ENCODE measurements at places on chromosomes 2 and 18. TPM values are rescaled to one million over a fixed set of nuclear protein-coding genes. Genes with fewer than 3 reads are reported as not detected.

- DNase-seq, result no peak
These were observed 428.4 kb downstream of the TGIF1 start for GRCh38 chr18:3878401-3878800.

DNA sequence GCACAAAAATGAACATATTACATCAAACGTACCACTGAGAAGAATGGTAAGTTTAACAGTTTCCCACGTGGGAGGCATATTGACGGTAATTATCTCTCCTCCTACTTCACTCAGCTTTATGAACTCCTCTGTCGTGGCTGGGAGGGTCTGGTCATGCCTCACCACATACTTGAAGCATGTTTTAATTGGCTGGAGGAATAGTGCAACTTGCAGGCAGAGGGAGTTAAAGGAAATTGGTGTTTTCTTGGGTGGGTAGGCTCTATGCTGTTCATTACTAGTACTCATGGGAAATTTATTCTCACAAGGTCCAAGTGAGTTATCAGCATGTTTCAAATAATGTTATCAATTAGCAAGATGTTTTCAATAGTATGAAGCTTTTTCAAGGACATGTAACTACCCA, 767.0 kb downstream of the PLCL1 start:
- no peak for DNase-seq

GRCh38 chr18:13562494-13563029, 163.8 kb downstream of the FAM210A start:
- DNase-seq, result peak; percentile 53

GRCh38 chr2:177832611-177833433, 239.8 kb downstream of the PDE11A start:
- DNase-seq, result no peak

DNA sequence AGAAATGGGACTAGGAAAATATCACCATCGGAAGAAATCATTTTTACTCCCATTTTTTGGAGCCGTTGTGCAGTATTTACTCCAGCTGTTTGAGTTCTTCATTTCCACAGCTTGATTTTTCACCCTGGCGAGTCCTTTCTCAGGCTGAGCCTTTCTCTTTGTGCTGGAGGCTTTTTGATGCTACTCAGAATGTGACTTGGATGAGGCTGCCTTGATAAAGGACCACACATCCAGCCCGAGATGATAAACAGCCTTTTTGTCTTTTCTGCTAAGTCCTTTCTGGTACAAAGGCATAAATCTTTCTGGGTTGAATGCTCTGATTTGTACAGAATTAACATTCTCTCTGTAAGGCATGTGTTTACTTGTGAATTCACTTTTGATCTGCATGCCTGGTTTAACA, 17.6 kb upstream of the CTDP1 start:
- DNase-seq, result no peak

GRCh38 chr2:241211276-241211675, 22.8 kb downstream of the ANO7 start:
- DNase-seq, result no peak

GRCh38 chr2:231604101-231604684, 11.5 kb downstream of the TEX44 start:
- no peak for DNase-seq

DNA sequence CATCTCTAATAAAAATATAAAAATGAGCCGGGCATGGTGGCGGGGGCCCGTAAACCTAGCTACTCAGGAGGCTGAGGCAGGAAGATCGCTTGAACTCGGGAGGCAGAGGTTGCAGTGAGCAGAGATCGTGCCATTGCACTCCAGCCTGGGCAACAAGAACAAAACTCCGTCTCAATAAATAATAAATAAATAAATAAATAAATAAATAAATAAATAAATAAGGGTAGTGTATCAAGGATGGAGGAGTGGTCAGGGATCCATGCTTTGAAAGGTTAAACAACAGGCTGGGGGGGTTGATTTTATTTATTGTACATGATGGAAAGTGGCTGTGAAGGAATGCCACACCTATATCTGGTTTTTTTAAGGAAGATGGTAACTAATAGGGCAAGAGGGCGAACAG, 63.2 kb downstream of the AP1S3 start:
- no peak for DNase-seq

GRCh38 chr2:123438251-123438650, 586.8 kb upstream of the CNTNAP5 start:
- DNase-seq, result no peak

DNA sequence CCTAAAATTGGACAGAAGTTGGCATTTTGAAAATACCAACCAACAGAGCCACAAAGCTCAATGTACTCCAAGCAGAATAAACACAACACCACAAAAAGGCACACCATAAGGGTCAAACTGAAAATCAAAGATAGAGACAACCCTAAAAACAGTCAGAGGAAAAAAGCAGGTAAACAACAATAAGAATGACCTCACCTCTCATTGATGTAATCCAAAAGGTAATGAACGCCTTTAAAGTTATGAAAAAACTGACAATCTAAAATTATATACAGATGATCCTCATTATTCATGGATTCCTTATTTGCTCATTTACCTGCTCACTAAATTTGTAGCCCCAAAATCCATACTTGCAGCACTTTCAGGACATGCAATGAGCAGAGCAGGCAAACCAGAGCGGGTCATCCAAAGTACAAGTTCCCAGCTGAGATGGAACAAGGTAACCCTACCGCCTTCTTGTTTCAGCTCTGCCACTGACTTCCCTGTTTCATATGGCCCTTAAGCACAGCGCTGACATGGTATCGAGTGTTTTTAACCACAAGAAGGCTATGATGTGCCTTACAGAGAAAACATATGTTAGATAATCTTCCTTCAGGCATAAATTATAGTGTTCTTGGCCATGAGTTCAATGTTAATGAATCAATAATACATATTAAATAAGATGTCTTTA, 17.0 kb downstream of the RTN4 start:
- no peak for DNase-seq

- no peak for DNase-seq
These were observed 6.4 kb upstream of the PROC start for GRCh38 chr2:127411653-127412369.

GRCh38 chr18:78818961-78819360, 160.7 kb upstream of the SALL3 start:
- DNase-seq, result no peak

GRCh38 chr2:219045937-219046550, 4.7 kb upstream of the CFAP65 start:
- no peak for DNase-seq

DNA sequence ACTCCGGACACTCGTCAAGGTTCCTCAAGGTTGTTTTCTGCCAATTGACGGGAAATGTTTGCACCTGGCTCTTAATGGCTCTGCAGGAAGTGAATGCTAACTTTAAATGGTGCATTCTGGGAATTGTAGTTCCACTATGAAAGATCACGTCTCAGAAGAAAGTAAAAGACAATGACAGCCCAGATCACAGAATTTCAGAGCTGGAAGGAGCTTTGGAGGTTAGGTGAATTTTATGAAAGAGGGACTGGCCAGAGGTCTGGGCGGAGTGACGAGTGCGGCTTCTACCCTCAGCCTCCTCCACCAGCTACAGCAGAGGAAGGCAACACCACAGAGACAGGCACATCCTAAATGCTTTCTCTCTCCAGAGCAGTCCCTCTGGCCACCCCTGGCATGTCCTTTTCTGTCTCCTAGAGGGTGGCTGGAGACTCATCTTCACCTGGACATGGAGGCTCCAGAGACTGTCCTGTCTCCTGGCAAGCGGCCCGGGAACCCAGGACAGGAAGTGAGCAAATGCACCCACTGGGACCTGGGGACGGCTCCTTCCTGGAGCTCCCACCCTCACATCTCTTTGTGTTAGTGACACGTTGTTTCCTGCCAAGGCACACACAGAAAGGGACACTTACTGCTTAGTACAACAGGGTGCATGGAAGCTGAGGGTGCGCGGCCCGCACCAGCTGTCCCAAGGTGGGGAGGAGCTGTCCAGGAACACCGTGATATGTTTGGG, 19.4 kb downstream of the THAP4 start:
- peak; percentile 31 for DNase-seq

DNA sequence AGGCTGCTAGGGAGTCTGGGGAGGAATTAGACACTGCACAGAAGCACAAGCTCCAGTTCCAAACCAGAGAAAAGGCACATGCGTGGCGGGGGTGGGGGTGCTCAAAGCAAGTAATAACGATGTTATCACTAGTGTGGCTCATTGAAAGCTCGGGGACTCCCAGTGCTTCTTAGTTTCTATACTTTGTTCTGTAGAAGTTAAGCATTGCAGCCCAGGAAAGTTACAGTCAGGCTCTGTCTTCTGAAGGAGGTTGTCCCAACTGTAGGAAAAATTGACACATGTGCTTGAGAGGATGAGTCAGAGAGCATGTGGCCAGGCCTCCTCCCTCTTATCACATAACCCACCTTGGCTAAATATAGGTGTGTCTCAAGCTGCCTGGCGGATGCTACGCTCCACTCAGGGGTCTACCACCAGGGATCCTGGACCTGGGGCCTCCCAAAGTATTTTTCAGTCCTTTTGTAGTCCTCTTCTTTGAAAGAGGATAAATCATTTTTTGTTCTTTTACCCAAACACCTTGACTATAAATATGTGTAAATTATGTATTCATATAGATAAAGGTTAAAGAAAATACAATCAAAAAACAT, 3.8 kb downstream of the GALNT5 start:
- DNase-seq, result peak; percentile 12

GRCh38 chr2:19810637-19811036, 91.1 kb downstream of the TTC32 start:
- DNase-seq, result no peak

- no peak for DNase-seq
These were observed 2.4 kb downstream of the CYP27C1 start for GRCh38 chr2:127217470-127218325.

GRCh38 chr2:207698301-207698700, 13.1 kb upstream of the CCNYL1 start:
- no peak for DNase-seq

- DNase-seq, result no peak
These were observed 261.4 kb downstream of the TWIST2 start for GRCh38 chr2:239109041-239109927.

GRCh38 chr2:54500404-54501205, 44.5 kb downstream of the SPTBN1 start:
- no peak for DNase-seq

DNA sequence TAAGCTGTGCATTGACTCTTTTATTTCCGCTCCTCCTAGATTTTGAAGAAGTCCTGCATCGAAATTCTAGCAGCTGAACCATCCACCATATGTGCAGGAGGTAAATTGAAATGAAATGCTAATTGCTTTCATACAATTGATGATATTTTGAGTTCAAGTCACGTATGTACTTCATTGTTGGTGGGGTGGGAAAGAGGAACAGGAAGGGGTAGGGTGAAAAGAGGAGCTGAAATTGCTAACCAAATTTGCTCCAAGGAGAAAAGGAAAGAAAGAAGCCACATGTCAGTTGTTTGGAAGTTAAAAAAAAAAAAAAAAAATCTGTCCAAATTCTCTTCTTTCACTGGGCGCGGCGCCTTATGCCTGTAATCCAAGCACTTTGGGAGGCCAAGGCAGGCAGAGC, 77.8 kb downstream of the ANTXR1 start:
- no peak for DNase-seq

DNA sequence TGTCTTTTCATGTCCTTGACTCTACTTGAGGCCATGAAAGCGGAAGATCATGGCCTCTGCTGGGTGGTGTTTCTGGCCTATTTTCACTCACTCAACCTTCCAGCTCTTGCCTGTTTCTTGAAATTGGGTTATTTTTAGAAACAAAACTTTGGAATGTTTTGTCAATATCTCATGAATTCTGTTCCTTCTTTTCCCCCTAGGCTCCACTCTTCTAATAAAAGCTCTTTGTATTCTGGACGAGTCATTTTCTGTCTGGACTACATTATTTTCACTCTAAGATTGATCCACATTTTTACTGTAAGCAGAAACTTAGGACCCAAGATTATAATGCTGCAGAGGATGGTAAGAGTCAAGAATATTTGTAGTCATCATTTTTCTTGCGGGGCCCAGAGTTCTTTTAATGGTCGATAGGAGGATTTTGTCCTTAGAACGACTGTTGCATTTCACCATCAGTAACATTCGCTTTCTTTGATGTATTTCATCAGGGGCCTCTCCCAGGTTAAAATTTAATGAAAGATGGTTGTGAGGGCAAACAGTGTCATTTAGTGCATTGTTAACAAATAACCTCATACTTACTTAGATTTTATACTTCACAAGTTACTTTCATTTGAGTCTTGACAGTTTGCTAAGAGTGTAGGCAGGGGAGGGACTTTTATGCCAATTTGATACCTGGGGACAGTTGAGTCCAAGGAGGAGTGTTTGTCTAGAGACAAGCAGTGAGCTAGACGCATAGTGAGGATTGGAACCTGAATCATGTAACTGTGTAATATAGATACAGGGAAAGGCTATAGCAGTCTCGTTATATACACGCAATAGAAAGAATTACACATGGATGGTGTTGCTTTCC, 64.6 kb downstream of the TRPM8 start:
- no peak for DNase-seq

DNA sequence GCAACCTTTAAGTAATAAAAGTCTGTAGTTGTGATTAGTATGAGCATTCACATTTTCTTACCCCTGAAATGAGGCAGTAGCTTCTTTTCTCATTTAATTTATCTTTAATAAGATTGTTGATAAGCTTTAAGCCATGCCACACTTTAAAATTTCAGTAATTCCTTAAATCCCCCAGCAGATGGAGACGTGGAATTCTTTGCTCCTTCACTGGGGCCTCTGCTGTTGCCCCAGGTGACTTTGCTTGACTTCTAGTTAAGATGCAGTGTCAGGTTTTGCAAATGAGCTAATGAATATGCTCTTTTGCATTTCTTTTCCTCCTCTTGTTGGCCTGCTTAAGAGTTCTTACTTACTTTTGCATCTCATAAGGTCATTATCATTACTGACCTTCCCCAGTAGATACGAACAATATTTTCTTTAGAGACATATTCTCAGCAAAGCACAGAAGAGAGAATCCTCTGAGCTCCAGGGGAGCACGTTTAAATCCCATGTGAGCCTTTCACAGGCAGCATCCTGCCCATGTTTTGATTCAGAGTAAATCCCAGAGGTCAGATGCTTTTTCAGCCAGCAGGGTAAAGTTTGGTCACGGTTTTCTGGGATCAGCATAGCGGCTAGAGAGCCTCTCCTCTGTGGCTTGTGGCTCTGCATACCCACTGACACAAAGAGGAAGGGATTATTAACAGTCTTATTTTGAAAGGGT, 222.9 kb downstream of the PTPRM start:
- DNase-seq, result no peak

- DNase-seq, result no peak
These were observed 31.2 kb upstream of the MAL start for GRCh38 chr2:94994063-94994913.

GRCh38 chr2:19357402-19358241, 801 bp downstream of the OSR1 start:
- DNase-seq, result no peak

GRCh38 chr18:2979129-2979528, 33.8 kb downstream of the LPIN2 start:
- DNase-seq, result no peak

Gene CXCR4
- total RNA-seq, result 83.3 TPM

Gene RMC1
- total RNA-seq, result 56.3 TPM

Gene PRADC1
- 18.6 TPM for total RNA-seq

Gene FHOD3
- not detected for total RNA-seq

Gene BMP10
- not detected for total RNA-seq

Gene RBMS1
- total RNA-seq, result 35.4 TPM

Gene ARID5A
- total RNA-seq, result 233 TPM

Gene DSEL
- total RNA-seq, result 0.03 TPM

Gene FMNL2
- total RNA-seq, result 16.1 TPM

Gene PROM2
- total RNA-seq, result 0.37 TPM

Gene ANKRD29
- not detected for total RNA-seq
